Right atrium auricular region (tissue), 2 donors: ENCODE measurements at places on chromosomes 3 and 15. TPM values are rescaled to one million over a fixed set of nuclear protein-coding genes. Genes with fewer than 3 reads are reported as not detected.

DNA sequence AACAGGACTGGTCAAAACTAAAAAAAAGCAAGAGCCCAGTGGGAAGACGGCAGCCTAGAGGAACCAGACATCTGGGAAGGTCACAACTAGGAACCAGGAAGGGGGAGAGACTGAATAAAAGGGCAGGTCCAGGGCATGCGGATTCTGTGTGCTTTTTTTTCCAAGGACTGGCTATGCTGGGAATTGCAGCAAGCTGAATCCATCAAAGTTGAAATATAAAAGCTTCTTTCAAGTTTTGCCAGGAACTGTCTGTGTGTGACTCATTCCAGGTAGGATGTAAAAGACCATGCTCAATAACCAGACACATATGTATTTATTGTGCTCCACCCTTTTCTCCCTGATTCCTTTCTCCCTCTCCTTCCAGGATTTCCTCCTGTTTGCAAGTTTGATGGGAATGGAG is 47.9 kb upstream of the CCDC80 start:
- no peaks in the 10 kb centered on the region for H3K27me3 ChIP-seq
- H3K4me3 ChIP-seq = no peak overlapping the region
- H3K27ac ChIP-seq = no peak overlapping the region
- H3K36me3 ChIP-seq = no peaks in the 10 kb centered on the region
- DNase-seq = no peak

Gene EFHB
- 0.51 TPM for total RNA-seq

Gene PATL2
- total RNA-seq = 0.75 TPM

- DNase-seq = no peak
- no peaks in the 10 kb centered on the region for H3K27me3 ChIP-seq
- no peak overlapping the region for H3K4me3 ChIP-seq
- no peaks in the 10 kb centered on the region for H3K36me3 ChIP-seq
- no peak overlapping the region for H3K27ac ChIP-seq
Observed at GRCh38 chr3:95521396-95521795, 1293.0 kb upstream of the EPHA6 start.

GRCh38 chr3:118628704-118629341 is 405.8 kb downstream of the IGSF11 start:
- DNase-seq = peak; percentile 60
- H3K4me1 ChIP-seq = no peaks in the 10 kb centered on the region
- no peak overlapping the region for H3K27ac ChIP-seq
- no peak overlapping the region for H3K4me3 ChIP-seq
- no peaks in the 10 kb centered on the region for H3K27me3 ChIP-seq

- H3K36me3 ChIP-seq = no peaks in the 10 kb centered on the region
- H3K4me3 ChIP-seq = no peak overlapping the region
- H3K27ac ChIP-seq = no peak overlapping the region
- no peaks in the 10 kb centered on the region for H3K4me1 ChIP-seq
Observed at GRCh38 chr3:176296066-176296597, 901.1 kb downstream of the TBL1XR1 start.

DNA sequence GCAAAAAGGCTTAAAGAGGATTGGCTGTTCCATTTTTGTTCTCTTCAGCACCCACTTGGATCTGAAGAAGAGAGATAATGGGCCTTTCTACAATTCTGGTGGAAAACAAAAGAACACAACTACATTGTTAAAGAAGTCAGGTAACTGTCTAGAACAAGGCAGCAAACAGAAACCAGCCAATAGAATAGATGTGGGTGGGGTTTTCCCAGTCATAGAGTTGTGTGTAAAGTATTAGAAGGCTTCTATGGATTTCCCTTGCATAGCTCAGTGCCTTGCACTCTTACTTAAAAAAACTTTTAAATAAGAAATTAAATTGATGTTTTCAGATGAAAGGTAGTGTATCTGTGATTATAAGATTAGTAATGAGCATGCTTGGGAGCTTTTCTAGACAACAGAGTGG is 462.7 kb upstream of the ATP11B start:
- no peaks in the 10 kb centered on the region for H3K36me3 ChIP-seq
- no peaks in the 10 kb centered on the region for H3K4me1 ChIP-seq
- H3K4me3 ChIP-seq = no peak overlapping the region
- no peaks in the 10 kb centered on the region for H3K27me3 ChIP-seq

- no peak overlapping the region for H3K27ac ChIP-seq
- H3K4me3 ChIP-seq = no peak overlapping the region
- H3K4me1 ChIP-seq = no peaks in the 10 kb centered on the region
Observed at GRCh38 chr3:151276687-151277042, 1.7 kb downstream of the P2RY14 start.

Gene VIPR1
- 21.0 TPM for total RNA-seq

DNA sequence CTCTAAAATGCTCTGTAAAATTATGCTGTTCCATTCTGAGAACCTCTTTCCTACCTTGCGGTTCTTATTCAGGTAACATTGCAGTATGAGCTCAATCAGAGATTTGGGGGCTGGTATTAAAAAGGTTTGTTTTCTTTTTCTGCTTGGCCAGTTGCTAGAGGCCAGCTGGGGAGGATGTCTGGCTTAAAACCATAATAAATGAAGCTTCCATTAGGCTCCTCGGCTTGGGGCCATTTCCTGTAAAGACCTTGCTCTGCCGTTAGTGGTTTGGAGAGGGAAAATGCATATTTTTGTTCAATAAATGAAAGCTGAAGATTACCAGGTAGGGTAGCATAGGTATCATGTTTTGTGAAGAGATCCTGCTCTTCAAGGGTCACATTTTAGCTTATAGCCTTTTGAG is 55.2 kb downstream of the MCTP2 start:
- no peaks in the 10 kb centered on the region for H3K4me1 ChIP-seq
- H3K27me3 ChIP-seq = no peaks in the 10 kb centered on the region
- H3K4me3 ChIP-seq = no peak overlapping the region

Gene GLDN
- 9.4 TPM for total RNA-seq

DNA sequence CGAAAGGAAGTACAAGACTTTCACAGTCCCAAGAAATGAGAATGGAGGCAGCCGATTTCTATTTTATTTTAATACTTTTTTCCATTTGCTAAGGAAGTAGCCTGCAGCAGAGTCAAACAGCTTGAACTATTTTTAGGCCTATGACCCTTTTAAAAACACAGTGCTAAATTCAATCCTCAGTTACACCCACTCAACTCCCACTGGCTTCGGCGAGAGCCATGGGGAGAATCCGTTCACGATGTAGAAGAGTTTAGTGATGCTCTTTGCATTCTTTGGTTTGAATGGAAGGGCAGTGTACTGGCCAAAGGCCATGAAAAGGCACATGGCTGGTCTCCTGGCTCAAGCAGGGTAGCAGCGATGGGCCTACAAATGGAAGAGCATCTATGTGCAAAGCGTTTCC is 343.5 kb downstream of the FOXP1 start:
- peaks cover 36% of the 10 kb centered on the region for H3K4me1 ChIP-seq

Gene SCAMP2
- total RNA-seq = 72.3 TPM

GRCh38 chr3:101381809-101382208 is 61.4 kb upstream of the IMPG2 start:
- peaks cover 40% of the 10 kb centered on the region for H3K4me1 ChIP-seq
- H3K4me3 ChIP-seq = no peak overlapping the region
- no peaks in the 10 kb centered on the region for H3K36me3 ChIP-seq
- DNase-seq = no peak
- H3K27me3 ChIP-seq = no peaks in the 10 kb centered on the region
